ENCODE measurements at places on chromosomes 2 and 18.
A peak's percentile ranks its signal among the peaks of the same experiment; 100 is the strongest.

- no peak for DNase-seq
These were observed 5.9 kb downstream of the MSL3B start for GRCh38 chr2:233862261-233862768.

- no peak for DNase-seq
These were observed 139.4 kb downstream of the OSR1 start for GRCh38 chr2:19219060-19219459.

DNA sequence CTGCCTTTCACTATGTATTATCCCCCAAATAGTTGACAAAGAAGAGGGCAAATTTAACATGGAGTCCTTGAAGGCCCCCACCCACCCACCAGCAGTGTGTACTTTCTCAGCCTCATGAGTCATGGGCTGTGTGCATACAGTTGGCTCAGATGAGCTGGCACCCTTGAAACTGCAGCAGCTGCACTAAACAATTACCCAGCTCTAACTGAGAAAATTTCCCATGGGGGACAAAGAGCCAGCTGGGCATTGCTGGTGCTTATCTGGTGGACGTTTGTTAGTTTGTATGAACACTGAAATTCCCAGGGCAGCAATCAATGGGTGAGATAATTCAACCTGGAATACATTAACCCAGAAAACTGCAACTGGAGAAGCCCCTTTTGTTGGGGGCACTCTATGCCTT is 131.7 kb downstream of the GCA start:
- DNase-seq: no peak

GRCh38 chr2:104938231-104938941 is 84.5 kb downstream of the POU3F3 start:
- DNase-seq: no peak

DNA sequence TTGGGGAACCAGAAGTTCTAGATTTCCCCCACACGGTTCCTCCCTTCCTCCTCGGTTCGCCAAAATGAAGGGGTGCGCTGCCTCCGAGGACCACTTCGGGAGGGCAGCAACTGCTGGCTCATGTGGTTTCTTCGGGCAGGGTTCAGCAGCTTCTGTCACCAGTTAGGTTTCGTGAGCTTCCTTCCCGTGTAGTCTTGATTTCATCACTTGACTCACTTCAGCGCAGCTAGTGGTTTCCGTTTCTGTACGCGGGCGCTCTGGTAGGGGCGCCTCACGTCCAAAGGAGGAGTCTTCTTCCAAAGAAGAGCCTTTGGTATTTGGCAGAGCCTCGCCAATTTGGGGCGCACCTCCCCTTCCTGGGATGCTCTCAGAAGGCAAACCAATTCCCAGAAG is 485 bp upstream of the GALNT3 start:
- DNase-seq: peak; percentile 17

- no peak for DNase-seq
These were observed 50.5 kb upstream of the NT5C1B start for GRCh38 chr2:18639756-18640453.

DNA sequence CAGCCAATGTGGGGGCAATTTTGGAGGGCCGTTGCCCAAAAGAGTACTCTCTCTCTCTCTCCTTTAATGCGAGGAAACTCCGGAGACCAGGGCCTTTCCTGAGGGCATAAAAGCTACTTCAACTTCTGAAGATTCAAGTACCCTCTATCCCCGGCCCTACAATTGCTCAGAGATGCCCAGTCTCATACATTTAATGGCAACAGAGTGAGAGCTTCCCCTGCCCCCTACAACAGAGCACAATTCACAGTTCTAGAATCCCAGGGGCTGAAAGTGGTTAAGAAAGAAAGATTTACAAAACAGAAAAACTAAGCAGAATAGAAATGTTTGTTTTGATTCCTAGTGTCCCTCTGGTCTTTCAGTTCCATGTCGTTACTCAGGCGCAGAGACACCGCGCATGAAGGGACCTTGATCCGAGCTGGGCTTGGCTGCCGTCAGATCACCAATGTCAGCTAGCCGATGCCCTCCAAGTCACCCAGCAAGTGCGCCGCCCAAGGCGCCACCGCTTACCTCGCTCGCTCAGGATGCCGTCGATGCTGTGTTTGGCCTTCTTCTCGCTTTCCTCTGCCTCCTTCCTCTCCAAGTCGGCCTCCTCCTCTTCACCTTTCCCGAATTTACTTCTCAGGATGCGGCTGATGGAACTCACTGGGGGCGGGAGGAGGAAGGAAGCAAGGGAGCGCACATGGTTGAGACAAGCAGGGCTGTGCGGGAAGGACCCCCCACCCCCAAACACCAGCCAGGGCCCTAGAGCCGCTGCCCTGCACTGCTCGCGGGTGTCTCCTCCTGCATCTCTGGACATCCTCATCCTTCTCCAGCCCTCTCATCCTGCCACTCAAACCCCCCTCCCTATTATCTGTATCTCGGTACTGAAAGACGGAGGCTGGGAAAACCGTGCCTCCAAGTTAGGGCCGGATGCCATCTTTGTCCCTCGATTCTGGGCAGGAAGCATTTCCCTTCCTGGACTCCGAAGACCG is 4.9 kb downstream of the PAX3 start:
- DNase-seq: no peak

DNA sequence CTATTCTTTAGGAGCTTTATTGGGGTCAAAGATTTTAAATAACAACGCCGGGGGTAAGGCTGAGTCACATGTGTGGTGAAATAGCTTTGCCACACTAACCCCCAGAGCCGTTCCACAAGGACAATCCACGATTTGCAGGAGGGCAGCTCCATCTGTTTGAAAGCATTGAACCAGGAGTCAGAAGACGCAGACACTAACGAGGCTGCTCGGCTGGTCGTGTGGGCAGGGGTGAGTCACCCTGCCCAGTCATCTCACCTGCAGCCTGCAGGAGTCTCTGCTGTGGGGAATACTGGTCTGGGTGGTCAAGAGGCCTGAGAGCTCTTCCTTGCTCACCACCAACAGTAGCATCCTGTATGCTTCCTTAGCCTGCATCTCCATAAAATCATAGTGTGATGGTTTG is 149.2 kb upstream of the NCK2 start:
- no peak for DNase-seq

DNA sequence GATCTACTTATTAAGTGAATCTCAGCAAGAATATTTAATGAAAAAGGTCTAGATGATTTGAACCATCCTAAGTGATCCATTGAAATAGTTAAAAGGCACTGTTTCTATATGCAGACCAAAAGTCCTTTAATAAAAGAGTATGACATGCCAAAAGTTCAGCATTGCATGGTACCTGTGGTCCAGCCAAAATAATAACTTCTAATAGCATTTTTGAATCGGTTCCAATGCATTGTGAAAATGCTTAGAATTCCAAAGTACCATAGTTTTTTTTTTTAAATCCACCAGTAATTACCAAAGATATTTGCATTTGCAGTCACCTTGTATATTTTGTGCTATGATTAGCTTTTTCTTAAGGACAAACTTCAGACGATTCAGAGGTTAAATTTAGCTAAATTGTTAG is 79.9 kb downstream of the NYAP2 start:
- no peak for DNase-seq

DNA sequence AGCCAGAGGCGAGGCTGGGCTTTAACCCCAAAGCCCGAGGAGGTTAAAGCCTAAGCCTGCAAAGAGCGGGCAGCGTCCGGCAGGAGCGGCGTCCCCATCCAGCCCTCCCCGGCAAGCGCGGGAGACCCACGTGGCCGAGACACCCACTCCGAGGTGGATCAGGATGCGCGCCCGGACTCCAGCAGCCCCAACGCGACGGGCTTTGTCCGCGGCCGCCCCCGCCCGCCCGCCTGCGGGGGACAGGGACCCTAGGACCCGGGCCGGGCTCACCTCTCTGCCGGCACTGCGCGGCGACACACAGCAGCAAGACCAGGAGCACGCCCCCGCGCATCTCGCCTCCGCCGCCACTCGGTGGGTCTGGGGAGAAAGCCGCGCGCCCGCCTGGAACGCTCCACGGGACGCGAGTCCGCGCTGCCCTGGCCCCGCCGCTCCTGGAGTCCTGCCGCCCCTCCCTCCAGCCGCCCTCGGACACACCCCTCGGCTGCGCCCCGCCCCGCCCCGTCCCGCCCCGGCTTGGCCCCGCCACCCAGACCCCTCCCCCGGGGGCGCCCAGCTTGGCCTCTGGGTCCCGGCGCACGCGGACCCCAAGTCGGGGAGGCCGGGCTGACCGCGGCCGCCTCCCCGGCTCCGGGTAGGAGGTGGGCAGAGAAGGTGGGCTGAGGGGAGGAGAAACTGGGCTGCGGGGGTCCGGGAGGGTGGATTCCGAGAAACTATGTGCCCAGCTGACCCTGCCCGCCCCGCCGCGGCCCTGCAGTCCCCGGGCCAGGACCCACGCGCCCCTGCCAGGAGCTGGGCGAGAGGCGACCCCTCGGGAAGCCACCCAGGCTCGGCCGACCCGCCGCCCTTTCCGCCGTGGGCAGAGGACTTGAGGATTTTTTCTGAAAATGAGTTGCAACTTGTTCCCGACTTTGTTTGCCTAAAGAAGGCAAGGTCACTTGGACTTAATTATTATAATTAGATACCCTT is at the start of gene LAMA1:
Gene LAMA1, minus strand, starts transcription at position 408 of the 966 bp plus-strand sequence. Its CDS starts 77 bp downstream, at position 331.
- DNase-seq: no peak

DNA sequence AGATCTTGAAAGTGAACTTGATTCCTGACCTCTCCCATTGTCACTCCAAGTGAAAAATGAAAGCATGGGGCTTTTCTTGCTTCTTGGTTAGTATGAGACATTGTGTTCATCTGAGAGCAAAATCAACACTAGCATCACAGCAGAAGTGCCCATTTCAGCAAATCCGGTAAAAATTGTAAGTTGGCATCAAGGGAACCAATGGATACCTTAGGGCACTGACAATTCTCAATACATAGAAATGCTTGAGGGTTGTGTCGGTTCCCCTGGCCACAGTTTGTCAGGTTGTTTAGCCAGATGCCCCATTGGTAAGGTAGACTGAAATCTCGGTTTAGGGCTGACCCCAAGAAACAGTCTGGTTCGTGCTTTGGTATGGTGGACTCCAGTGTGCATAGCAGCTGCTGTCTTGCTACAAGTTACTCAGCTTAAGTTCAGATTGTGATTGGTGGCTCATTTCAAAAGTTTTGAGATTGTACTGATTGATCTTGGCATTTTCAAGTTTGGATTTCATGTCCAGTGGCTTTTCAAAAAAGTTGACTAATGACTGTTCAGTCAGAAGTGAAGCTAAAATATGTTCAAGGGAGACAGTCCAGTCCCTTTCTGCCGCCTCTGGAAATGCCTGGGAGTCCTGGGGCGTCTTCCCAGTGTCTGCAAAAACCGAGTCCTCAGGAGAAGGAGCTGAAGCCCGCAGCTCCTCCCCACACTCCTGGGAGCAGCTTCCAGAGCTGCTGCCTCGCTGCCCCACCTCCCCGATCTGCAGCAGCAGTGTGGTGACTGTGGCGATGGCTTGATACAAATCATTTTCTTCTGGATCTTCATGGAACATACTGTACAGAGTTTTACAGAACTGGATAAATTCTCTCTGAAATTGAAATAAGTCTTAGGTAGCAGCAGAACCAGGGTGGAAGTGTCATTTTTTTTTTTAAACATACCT is 5.6 kb downstream of the RPL31 start:
- DNase-seq: no peak

- no peak for DNase-seq
These were observed 23.7 kb upstream of the AP1S3 start for GRCh38 chr2:223860809-223861738.

- no peak for DNase-seq
These were observed 116.0 kb upstream of the TEX51 start for GRCh38 chr2:126782648-126783047.

- DNase-seq: no peak
These were observed 953.5 kb downstream of the CNTNAP5 start for GRCh38 chr2:124978597-124978996.

- DNase-seq: no peak
These were observed 13.8 kb upstream of the FZD5 start for GRCh38 chr2:207783514-207783913.

- no peak for DNase-seq
These were observed 37.6 kb upstream of the MCM6 start for GRCh38 chr2:135913727-135914365.

DNA sequence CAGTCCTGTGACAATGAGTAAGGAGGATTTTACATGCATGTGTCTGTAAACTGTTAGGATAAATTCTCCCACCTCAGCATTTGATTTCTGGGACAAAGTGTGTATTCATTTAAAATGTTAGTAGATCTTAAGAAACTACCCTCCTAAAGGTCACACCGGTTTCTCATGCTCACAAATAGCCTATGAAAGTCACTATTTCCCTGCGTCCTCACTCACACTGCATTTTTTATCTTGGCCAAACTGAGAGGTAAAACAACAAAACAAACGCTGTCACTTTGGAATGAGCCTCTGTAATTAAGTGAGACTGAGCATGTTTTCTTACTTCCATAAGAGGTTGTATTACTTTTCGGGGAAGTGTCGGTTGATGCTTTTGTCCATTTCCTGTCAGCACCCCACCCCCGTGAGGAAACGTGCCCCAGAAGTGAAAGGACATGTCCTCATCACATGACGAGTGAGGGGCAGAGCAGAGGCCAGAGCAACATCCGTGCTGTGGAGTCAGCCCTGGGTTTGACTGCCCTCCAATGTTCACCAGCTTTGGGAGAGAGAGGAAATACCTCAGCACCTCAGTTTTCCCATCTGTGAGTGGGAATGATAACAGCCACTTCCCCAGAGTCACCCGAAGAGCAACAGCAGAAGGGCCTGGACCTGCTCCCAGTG is 3.1 kb downstream of the GYPC start:
- peak; percentile 78 for DNase-seq

DNA sequence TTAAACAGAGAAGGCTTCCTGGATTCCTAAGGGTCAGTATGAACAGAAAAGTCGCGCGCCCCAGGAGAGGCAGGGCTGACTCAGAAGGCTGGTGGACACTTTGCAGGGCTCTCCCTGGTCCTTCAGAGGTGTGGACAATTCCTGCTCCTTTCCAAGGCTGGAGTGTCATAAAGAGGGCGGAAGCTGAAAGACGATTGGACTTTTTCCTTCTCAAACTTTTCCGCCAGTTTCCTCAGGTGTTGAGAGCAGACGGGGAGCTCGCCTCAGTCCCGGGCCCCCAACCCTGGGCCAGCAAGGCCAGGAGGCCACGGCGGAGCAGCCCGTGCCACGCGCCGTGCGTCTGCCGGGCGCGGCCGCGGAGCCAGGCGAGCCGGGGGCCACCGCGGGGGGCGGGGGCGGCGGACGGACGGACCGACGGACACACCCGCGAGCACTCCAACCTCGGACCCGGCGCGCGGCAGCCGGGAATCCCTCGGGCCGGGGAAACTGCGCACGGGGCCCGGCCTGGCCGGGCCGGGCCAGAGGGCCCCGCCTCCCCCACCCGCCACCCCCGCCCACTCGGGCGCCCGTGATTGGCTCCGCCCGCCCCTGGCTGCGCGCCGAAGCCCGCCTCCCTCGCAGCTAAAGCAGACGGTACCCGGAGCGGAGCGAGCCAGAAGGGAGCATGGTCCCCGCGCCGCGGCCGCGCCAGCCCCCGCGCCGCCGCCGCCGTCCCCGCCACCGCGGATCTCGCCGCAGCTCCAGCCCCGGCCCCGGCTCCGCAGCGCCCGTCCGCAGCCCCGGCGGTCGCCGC is at the start of gene KLHL29:
Gene KLHL29, plus strand, starts transcription at position 629 of the 793 bp plus-strand sequence. CDS start 177,018 bp downstream, outside the sequence.
- peak; percentile 87 for DNase-seq

DNA sequence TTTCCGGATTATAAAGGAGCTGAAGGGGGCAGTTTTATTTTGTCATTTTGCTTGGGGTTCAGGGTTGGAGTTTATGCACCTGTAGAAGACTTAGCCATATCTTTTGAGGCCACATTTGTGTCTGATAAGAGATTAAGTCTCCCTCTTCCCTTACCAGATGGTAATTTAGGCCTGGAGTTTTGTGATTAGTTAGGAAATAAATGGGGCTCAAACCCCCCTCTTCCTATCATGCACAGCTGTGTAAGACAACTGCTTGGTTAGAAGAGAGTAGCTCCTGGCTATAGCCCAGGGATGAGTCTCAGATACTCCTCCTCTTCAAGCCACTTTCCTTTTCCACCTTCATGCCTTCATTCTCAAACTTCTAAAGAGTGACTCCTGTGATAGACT is 802 bp upstream of the SAP130 start:
- DNase-seq: no peak

Data from left ventricle myocardium inferior (tissue), 1 donor.